Subcutaneous preadipocyte (primary cell): ENCODE measurements at places on chromosomes 2 and 18. TPM values are rescaled to one million over a fixed set of nuclear protein-coding genes. Genes with fewer than 3 reads are reported as not detected.

LRRC30 gene
- not detected in 2 replicates for total RNA-seq

GRHL1 gene
- 1.1 and 1.6 TPM in 2 replicates for total RNA-seq

SERPINB7 gene
- 0.59 TPM in 1 of 2 replicates, not detected in the other for total RNA-seq

SERPINB12 gene
- not detected in 2 replicates for total RNA-seq

ALMS1 gene
- total RNA-seq: 12.9 and 24.0 TPM in 2 replicates

DIS3L2 gene
- 21.3 and 38.1 TPM in 2 replicates for total RNA-seq

REG1B gene
- not detected in 2 replicates for total RNA-seq

ZNF385B gene
- under 0.01 and 0.37 TPM in 2 replicates for total RNA-seq

OSBPL1A gene
- total RNA-seq: 46.1 and 48.1 TPM in 2 replicates

MEP1B gene
- not detected in 2 replicates for total RNA-seq

GLB1L gene
- total RNA-seq: 7.3 and 15.2 TPM in 2 replicates

CRYGD gene
- not detected in 2 replicates for total RNA-seq

GALNT13 gene
- 2.6 and 4.5 TPM in 2 replicates for total RNA-seq

CCDC74A gene
- total RNA-seq: 5.9 and 6.6 TPM in 2 replicates

PAX8 gene
- total RNA-seq: 2.9 and 6.6 TPM in 2 replicates

TTLL4 gene
- total RNA-seq: 12.1 and 15.1 TPM in 2 replicates

AGXT gene
- not detected in 2 replicates for total RNA-seq

HOXD4 gene
- 1.1 and 2.0 TPM in 2 replicates for total RNA-seq

LIMS1 gene
- total RNA-seq: 76.4 and 121 TPM in 2 replicates

FAM124B gene
- total RNA-seq: not detected in 2 replicates

ORC4 gene
- 18.0 and 20.2 TPM in 2 replicates for total RNA-seq

PAIP2B gene
- 0.20 and 0.37 TPM in 2 replicates for total RNA-seq

DUSP2 gene
- 0.37 and 0.78 TPM in 2 replicates for total RNA-seq
